Progenitor cell of endocrine pancreas (in vitro differentiated cells): ENCODE measurements at places on chromosomes 4 and X.

DNA sequence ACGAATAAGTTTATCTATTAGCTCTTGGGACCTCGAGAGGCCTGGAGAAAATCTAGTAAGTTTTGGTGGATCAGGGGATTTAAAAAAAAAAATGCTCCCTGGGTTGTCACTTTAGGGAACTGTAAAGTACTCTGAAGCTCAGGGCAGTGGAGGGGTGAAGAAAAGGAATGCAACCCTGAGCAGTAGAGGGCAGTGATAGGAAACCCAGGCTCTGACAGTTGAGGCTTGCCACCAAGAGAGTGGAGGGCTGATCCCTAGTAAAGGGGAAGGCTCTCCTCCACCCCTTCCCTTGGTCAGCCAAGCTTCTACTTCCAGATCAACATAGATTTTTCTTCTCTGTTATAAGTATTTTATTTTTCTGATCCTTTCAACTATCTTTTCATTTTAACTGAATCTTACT lies 73.1 kb downstream of the FBXO8 start:
- H3K27ac ChIP-seq: no peak overlapping the region
- H3K36me3 ChIP-seq: no peaks in the 10 kb centered on the region
- H3K27me3 ChIP-seq: peaks cover 84% of the 10 kb centered on the region
- H3K4me1 ChIP-seq: peaks cover 5% of the 10 kb centered on the region
- no peak overlapping the region for H3K4me3 ChIP-seq
- DNase-seq: no peak

DNA sequence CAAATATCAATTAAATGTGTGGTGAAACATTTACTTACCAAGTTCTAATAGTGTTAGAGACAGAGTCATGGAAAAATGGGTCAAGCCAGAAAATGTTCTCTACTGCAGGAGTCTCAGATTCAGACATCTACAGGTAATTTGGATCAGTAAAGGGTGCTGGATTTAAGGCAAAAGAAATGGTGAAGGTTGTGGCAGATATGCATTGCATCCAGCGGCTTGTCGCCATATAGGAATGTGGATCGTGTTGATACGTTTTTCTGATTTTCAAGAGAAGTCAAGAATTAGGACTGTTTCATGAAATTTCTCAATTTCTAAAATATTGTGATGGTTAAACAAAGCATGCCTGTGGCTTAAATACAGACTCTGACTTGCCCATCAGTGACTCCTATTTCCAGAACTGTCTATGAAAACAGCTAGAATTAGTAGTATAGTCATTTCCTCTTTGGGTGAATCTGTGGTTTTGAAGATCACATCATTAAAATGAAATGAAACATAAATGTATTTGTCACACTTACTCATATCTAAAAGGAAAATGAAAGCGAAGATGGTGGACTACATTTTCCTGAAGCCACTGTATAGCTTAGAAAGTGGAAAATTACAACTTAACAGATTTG lies 110.1 kb upstream of the VEGFC start:
- H3K4me1 ChIP-seq: no peaks in the 10 kb centered on the region
- H3K27ac ChIP-seq: no peak overlapping the region
- H3K27me3 ChIP-seq: no peaks in the 10 kb centered on the region
- DNase-seq: no peak
- H3K36me3 ChIP-seq: no peaks in the 10 kb centered on the region

DNA sequence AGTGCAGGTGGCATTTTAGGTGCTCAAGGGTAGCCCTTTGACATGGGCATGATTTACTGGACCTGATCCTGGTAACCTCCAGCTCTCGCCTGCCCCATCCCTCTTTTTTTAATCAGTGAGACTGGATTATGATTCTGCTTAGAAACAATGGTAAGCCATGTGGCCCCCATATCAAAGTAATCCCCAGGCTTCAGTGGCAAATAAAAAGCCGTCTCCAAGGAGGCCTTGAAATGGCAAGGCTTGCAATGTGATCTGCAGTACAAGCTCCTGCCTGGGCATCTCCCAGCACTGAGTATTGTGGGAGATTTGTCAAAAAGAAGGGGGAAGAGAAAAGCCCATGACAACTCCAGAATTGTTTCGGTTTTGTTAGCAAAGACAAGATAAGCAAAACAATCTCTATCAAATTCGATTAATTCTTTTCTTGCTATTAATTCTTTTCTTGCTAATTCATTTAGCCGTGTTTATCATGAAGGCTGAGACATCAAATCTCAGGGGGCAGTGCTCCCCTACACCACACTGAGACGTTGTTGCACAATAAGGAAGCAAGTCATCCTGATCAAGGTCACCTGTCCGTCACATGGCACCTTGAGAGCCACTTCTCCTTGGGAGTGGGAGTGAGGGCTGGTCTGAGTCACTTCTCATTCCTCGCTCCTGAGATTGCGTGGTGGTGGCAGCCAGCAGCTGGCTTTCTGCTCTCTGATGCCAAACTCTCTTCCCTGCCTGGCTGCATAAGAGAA lies 312.7 kb upstream of the GATB start:
- H3K27ac ChIP-seq: no peak overlapping the region
- no peaks in the 10 kb centered on the region for H3K36me3 ChIP-seq
- H3K4me1 ChIP-seq: peaks cover 9% of the 10 kb centered on the region
- peaks cover 16% of the 10 kb centered on the region for H3K27me3 ChIP-seq
- H3K4me3 ChIP-seq: no peak overlapping the region

GRCh38 chr4:1211891-1212545 lies 36.9 kb downstream of the CTBP1 start:
- no peak overlapping the region for H3K27ac ChIP-seq
- peaks cover 3% of the 10 kb centered on the region for H3K36me3 ChIP-seq
- H3K27me3 ChIP-seq: no peaks in the 10 kb centered on the region

DNA sequence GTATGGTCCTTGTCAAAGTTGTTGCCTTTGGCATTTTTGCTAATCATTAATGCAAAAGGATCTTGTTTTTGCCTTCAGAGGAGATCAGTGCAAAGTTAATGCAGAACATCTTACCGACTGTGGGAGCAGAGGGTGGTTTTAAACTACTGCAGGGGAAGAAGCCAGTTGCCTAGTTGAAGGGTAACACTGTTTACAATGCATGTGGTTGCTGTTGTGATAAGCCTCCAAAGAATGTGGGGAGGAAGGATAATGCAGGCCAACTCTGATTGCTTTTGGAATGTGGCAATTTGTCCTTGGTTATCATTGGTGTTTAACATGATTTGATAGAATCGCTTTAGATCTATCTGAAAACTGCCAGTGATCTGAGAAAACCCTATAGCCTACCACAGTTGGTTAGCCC lies 204.3 kb upstream of the TLL1 start:
- H3K36me3 ChIP-seq: no peaks in the 10 kb centered on the region
- no peak for DNase-seq
- H3K27me3 ChIP-seq: no peaks in the 10 kb centered on the region
- H3K27ac ChIP-seq: no peak overlapping the region

- H3K4me3 ChIP-seq: no peak overlapping the region
- no peak for DNase-seq
- H3K36me3 ChIP-seq: no peaks in the 10 kb centered on the region
- no peaks in the 10 kb centered on the region for H3K27me3 ChIP-seq
- no peaks in the 10 kb centered on the region for H3K4me1 ChIP-seq
These were observed 35.5 kb downstream of the NWD2 start for GRCh38 chr4:37279894-37280592.

DNA sequence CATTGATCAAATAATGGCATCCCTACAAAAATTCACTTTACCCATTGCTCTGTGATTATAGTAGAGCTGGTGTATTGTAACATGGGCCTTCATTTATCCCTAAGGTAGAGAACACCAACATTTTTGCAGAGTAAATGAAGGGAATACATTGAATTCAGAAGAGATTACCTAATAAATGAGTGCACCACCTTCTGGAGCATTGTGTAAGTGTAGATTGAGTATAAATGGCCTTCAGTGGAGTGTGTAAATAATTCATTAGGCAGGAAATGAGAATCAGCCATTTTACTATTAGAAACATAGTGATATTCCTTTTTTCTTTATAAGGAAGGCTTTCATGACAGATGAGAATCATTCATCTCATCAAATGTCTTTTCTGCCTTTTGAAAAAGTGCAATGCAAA lies 155.8 kb downstream of the FAM47B start:
- DNase-seq: no peak
- no peaks in the 10 kb centered on the region for H3K36me3 ChIP-seq
- H3K27ac ChIP-seq: no peak overlapping the region
- no peak overlapping the region for H3K4me3 ChIP-seq
- H3K4me1 ChIP-seq: no peaks in the 10 kb centered on the region
- no peaks in the 10 kb centered on the region for H3K27me3 ChIP-seq

DNA sequence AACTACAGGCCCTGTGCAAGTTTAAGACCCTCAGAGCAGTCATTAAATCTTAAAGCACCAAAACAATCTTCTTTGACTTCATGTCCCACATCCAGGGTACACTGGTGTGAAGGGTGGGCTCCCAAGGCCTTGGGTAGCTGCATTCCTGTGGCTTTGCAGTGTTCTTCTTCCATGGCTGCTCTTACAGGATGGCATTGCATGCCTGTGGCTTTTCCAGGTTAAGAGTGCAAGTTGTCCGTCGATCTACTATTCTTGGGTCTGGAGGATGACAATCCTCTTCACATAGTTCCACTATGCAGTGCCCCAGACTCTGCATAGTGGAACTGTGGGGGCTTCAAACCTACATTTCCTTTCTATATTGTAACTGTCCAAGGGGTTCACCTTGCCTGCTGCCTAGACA lies 494.5 kb downstream of the CFAP47 start:
- no peak overlapping the region for H3K27ac ChIP-seq
- H3K4me1 ChIP-seq: no peaks in the 10 kb centered on the region
- DNase-seq: no peak
- H3K4me3 ChIP-seq: no peak overlapping the region
- no peaks in the 10 kb centered on the region for H3K36me3 ChIP-seq

GRCh38 chr4:128451270-128451905 lies 163.8 kb upstream of the PGRMC2 start:
- H3K27ac ChIP-seq: no peak overlapping the region
- DNase-seq: no peak
- no peaks in the 10 kb centered on the region for H3K4me1 ChIP-seq
- no peaks in the 10 kb centered on the region for H3K27me3 ChIP-seq

- no peak for DNase-seq
- H3K36me3 ChIP-seq: no peaks in the 10 kb centered on the region
- H3K4me1 ChIP-seq: peaks cover 5% of the 10 kb centered on the region
These were observed 124.0 kb upstream of the POF1B start for GRCh38 chrX:85503258-85504158.

GRCh38 chr4:173498771-173499170 lies 31.3 kb downstream of the HAND2 start:
- peaks cover 1% of the 10 kb centered on the region for H3K36me3 ChIP-seq
- DNase-seq: no peak
- peaks cover 73% of the 10 kb centered on the region for H3K27me3 ChIP-seq

GRCh38 chrX:19742826-19743225 lies 144.6 kb downstream of the SH3KBP1 start:
- no peak overlapping the region for H3K27ac ChIP-seq
- no peak overlapping the region for H3K4me3 ChIP-seq
- no peaks in the 10 kb centered on the region for H3K27me3 ChIP-seq
- no peak for DNase-seq
- H3K36me3 ChIP-seq: peaks cover 1% of the 10 kb centered on the region

DNA sequence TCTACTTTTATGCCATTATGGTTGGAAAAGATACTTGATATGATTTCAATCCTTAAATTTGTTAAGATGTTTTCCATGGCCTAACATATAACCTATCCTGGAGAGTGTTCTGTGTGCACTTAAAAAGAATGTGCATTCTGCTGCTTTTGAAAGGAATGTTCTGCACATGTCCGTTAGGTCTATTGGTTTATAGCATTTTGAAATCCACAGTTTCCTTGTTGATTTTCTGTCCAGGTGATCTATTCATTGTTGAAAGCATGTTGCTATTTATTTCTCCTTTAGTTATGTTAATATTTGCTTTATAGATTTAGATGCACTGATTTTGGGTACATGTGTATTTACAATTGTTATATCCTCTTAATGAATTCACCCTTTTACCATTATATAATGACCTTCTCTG lies 5.7 kb upstream of the KLKB1 start:
- H3K4me3 ChIP-seq: no peak overlapping the region
- H3K27me3 ChIP-seq: peaks cover 2% of the 10 kb centered on the region
- H3K4me1 ChIP-seq: no peaks in the 10 kb centered on the region
- H3K36me3 ChIP-seq: peaks cover 5% of the 10 kb centered on the region
- no peak overlapping the region for H3K27ac ChIP-seq

DNA sequence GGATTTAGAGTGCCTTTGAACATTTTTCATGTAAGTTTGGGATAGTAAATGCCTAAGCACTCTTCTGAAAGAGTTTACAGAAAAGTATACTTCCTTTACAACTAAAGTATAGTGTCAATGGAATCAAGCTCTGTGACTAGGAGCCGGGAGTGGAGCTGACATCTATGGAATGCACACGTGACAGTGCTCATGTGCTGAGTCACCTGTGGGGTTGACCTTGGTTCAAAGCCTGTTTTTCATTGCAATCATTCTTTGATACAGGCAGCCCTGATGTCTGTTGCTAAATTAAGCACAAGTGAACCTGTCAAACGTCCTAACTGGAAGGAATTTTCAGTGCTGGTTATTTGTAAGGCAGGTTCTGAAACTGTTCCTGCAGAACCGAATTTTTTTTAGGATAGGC lies 82.5 kb downstream of the GPAT3 start:
- H3K27ac ChIP-seq: peak overlapping the region; percentile 2
- DNase-seq: no peak
- no peaks in the 10 kb centered on the region for H3K27me3 ChIP-seq
- no peak overlapping the region for H3K4me3 ChIP-seq
- peaks cover 11% of the 10 kb centered on the region for H3K4me1 ChIP-seq

DNA sequence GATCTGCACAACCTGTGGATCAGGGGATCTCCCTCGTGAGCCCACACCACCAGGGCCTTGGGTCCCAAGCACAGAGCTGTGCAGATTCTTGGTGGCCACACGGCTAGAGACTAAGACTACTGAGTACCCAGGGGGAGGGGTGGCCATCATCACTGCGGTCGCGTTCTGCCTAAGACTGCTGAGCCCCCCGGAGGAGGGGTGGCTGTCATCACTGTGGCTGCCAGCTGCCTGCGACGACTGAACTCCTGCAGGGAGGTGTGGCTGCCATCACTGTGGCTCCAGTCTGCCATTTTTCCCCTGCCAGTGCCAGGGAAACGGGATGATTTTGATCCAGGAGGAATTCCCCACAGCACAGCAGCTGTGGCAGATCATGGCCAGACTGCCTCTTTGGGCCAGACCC lies 141.7 kb upstream of the SPANXB1 start:
- no peaks in the 10 kb centered on the region for H3K4me1 ChIP-seq
- DNase-seq: no peak
- no peaks in the 10 kb centered on the region for H3K36me3 ChIP-seq
- H3K4me3 ChIP-seq: no peak overlapping the region

DNA sequence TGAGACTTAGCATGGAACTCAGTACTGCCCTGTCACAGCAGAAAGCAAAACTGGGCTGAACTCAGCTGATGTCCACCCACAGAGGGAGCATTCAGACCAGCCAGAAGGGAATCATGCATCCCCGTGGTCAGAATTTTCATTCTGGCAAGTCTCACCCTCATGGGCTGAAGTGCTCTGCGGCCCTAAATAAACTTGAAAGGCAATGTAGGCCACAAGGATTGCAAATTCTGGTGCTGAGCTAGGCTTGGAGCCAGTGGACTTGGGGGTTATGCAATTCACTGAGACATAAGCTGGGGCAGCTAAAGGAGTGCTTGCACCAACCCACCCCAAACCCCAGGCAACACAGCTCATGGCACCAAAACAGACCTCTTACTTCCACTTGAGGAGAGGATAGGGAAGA lies 494.1 kb downstream of the GABRG1 start:
- H3K4me3 ChIP-seq: no peak overlapping the region
- DNase-seq: no peak
- no peaks in the 10 kb centered on the region for H3K36me3 ChIP-seq
- H3K27me3 ChIP-seq: no peaks in the 10 kb centered on the region
